GDM1 (cell line): ENCODE measurements at places on chromosomes 2 and 18.

DNA sequence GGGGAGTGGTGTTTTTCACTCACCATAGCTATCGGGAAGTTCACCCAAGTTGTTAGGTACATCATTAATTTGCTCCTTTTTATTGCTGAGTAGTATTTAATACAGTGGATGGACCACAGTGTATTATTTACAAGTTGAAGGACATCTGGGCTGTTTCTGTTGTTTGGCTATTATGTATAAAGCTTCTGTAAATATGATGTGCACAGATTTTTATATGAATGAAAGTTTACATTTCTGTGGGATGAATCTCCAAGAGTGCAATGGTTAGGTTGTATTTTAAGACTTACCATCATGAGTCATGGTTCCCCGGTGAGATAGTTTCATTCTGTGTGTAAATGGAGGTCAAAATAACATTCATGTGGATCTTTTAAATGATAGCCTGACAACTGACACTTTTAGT lies 337.4 kb downstream of the PTPRM start:
- no peak for DNase-seq

- DNase-seq, result no peak
Measured at GRCh38 chr2:192035731-192036442, 158.8 kb downstream of the TMEFF2 start.

GRCh38 chr2:221610675-221611074 lies 38.6 kb upstream of the EPHA4 start:
- DNase-seq, result no peak

DNA sequence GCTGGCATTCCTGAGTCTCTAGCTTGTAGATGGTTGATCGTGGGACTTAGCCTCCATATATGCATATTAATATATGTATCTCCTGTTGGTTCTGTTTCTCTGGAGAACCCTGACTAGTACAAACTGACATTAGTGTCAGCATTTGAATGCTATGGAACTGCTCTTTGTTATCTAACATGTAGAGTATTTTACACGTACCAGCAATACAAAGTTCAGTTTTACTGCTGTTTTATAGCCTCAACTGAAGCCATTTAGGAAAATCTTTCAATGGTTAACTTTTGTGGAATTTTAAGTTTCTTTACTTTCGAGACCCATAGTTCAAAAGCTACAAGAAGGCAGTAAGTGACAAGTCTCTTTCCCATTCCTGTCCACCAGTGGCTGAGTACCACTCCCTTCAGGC lies 418.4 kb downstream of the NUP35 start:
- no peak for DNase-seq

DNA sequence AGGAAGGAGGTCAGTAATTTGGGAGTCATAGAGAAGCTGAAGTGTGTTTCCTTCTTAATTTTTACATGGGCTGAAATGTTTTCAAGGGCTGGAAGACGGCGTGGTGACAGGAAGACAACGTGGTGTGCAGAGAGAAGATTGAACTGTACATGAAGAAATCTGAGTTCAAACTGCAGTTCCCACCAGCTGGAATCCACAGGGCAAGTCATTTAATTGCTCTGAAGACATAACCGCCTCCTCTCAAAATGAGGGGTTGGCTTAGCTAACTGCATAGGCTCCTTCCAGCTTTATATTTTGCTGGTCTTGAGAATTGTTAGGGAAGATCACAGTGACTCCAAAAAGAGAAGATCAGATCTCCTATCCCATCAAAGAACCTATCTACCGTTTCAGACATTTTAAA lies 103.9 kb downstream of the SLC8A1 start:
- DNase-seq, result no peak

- no peak for DNase-seq
Measured at GRCh38 chr18:10018289-10018688, 104.5 kb downstream of the VAPA start.

DNA sequence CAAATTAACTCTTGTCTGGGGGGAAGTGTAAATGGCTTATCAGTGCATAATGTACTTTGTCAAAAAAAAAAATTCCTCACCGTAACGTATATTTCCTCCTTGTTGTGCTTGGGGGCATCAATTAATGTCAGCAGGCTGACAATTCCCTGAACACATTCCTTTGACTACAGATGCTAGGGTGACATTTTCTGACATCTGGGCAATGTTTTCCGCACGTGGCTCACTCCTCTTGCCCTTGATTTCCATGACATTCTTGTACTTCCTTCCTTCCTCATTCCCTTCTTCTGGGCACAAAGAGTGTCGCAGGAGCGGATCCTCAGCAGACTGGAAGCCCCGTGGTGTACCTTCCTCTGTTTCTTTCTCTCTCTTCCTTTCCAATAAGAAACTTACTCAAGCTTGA lies 173.7 kb downstream of the SP3 start:
- DNase-seq, result no peak

- no peak for DNase-seq
Measured at GRCh38 chr2:4979111-4979510, 713.1 kb upstream of the SOX11 start.

DNA sequence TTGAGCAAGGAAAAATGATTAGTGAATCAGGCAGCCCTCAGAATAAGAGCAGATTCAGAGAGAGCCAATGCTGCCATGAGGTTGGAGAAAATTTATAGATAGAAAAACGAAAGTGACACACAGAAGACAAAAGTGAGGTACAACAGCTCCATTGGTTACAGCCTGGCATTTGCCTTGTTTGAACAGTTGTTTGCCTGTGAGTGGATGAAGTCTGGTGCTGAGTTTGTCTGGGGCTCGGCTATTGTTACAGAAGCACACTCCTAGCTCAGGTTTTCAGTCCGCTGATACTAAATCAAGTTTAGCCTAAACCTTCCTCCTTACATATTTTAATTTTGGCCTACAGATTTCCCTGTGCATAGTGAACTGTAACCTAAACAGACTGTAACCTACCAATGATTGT lies 387.8 kb upstream of the RAB12 start:
- DNase-seq, result no peak

GRCh38 chr18:55609160-55609825 lies 21.3 kb upstream of the TCF4 start:
- no peak for DNase-seq

- no peak for DNase-seq
Measured at GRCh38 chr2:26203906-26204305, 31.0 kb downstream of the GAREM2 start.

GRCh38 chr2:20818820-20819219 lies 4.1 kb downstream of the LDAH start:
- DNase-seq, result no peak

- no peak for DNase-seq
Measured at GRCh38 chr2:232511336-232511890, 8.8 kb upstream of the PRSS56 start.

- DNase-seq, result no peak
Measured at GRCh38 chr2:219174801-219175200, 1.9 kb downstream of the CNPPD1 start.

GRCh38 chr18:50796495-50796894 lies 23.3 kb downstream of the MRO start:
- no peak for DNase-seq

- DNase-seq, result no peak
Measured at GRCh38 chr18:75574187-75574586, 146.7 kb upstream of the SMIM21 start.

DNA sequence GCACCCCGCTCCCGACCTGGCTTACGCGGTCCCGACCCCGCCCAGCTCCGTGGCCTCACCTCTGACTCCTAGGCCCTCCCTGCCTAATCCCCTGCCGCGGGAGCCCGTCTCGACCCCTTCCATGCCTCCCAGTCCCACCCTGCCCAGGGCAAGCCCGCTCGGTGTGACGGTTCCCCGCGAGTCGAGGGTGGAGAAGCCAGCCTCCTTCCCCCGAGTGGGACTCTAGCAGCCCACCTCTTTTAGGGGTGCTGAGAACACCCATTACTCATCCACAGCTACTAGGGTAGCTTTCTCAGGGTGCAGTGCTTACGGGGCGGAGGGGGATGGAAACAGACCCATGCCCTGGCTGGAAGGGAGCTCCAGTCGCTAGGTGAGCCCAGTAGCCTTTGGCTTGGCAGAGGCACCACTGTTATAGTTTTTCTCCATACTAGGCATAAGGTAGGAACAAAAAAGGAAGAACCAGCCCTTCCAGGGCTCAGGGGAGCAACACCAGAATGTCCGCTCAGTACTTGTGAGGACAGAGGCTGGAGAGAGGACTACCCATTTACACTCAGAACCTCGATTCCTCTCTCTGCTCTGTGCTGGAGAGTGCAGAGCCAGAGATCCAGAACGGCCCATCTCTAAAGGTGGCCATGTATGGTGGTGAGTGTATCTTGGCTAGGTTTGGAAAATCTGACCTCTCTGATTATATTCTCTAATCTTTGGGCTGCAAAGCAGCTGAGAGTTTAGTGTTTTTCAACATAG lies 606 bp downstream of the AGBL5 start:
- no peak for DNase-seq

- DNase-seq, result no peak
Measured at GRCh38 chr2:224999754-225000153, 42.5 kb downstream of the DOCK10 start.

GRCh38 chr2:119472749-119473148 lies 41.1 kb downstream of the TMEM37 start:
- no peak for DNase-seq

- no peak for DNase-seq
Measured at GRCh38 chr2:80153151-80153550, 151.4 kb downstream of the LRRTM1 start.

DNA sequence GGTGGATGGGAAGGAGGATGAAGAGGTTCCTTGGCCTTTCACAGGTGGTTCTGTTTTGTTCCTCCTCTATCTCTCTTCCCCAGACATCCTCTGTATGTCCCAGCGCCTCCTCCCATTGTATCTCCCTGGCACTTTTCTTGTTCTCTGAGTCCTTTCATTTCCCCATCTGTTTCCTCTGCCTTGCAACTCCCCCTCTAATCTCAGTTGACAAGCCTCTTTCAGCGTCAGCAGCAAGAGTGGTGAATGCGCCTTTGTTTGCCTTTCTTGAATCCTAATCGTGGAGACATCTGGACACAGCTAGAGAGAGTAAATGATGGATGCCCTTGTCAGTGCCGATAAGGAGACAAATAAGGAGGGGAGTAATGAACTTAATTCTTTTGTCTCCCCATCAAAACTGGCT lies 167.0 kb downstream of the NDUFA10 start:
- DNase-seq, result no peak

DNA sequence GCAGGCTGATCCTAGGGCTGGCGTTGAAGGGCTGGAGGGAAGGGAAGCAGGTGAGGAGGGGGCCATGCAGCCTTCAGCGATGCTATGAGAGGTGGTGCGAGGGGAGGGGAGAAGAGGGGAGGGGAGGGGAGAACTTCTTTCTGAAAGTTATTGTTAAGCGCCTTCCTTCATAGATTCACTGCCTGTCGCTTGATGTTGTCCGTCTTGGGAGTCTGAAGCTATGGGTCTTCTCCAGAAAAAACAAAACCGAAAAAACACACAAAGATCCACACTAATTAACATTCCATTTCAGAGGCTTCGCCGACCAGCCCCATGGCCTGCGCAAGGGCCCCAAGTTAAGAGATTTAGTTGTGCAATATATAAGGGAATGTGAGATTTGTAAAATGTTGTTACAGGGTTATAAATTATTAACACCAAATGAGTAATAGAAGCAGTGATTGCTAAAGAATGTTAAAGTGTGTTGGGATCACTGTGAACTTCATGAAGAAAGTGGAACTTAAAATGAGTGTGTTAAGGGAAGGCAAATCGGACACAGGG lies 758 bp downstream of the CFAP221 start:
- DNase-seq, result no peak

- DNase-seq, result no peak
Measured at GRCh38 chr2:69450735-69451416, 13.6 kb upstream of the NFU1 start.

- no peak for DNase-seq
Measured at GRCh38 chr18:56921896-56922480, 224.9 kb upstream of the BOD1L2 start.

DNA sequence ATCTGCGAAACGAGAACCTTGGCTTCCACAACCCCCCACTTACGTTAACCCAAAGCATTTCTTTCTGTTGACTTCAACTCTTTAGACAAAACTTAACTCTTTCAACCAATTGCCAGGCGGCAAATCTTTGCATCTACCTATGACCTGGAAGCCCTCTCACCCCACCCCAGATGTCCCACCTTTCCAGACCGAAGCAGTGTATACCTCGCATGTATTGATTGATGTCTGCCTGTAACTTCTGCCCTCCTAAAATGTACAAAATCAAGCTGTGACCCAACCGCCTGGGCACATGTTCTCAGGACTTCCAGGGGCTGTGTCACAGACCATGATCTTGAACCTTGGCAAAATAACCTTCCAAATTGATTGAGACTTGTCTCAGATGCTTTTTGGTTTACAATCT lies 12.3 kb downstream of the AQP12B start:
- DNase-seq, result no peak

DNA sequence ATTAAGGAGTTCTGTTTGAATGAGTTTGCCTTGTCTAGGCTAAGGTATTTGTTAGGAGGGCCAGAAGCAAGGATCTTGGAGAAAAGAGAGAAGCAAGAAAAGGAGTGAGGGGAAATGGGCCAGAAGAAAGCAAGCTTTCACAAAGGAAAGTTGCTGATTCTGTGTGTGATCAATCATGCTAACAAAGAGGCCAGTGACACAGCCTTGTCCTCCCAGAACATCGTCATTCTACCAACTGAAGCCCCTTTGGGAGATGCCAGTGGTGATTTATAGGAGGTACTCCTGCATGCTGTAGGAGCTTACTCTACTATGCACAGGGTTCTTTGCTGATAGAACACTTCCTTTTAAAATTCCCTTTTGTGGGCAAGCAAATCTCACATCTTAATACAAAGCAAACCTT lies 449.2 kb upstream of the SPRED2 start:
- DNase-seq, result no peak

DNA sequence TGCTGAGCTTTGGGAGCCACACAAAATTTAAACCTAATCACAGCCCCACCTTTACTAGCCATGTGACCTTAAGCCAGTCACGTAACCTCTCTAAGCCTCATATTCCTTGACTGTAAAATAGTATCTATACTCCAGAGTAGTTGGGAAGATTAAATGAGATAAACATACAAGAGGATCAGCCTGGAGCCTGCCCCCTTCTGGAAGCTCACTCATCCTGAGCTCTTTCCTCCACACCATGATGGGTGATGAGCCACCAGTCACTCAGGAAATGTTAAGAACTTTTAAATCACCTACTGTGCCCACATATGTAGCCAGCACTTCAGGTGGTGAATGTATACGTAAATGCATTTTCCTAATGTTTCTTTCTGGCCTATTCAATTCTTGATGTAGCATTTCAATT lies 195.9 kb upstream of the DDX18 start:
- DNase-seq, result no peak

- no peak for DNase-seq
Measured at GRCh38 chr2:101718993-101719571, 21.6 kb downstream of the MAP4K4 start.
